Stimulated activated CD4-positive, alpha-beta T cell treated with anti-CD3 and anti-CD28 coated beads, Interleukin-4, amount 100 ng/mL, for 4 hours (primary cell): ENCODE measurements at places on chromosomes 6 and 20.
A peak's percentile ranks its signal among the peaks of the same experiment; 100 is the strongest.

DNA sequence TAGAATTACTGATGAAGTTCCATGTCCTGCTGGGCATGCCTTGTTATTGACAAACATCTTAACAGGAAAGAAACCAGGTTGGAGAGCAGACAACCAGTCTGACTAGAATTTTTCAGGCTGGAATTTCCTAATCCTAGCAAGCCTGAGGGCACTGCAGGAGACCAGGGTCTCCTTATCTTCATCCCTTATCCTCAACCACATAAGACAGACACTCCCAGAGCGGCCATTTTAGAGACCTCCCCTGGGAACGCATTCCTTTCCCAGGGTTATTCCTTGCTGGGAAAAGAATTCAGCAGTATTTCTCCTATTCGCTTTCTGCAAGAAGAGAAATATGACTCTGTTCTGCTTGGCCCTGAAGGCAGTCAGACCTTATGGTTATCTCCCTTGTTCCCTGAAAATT, 803.7 kb downstream of the GRIK2 start:
- DNase-seq = no peak

DNA sequence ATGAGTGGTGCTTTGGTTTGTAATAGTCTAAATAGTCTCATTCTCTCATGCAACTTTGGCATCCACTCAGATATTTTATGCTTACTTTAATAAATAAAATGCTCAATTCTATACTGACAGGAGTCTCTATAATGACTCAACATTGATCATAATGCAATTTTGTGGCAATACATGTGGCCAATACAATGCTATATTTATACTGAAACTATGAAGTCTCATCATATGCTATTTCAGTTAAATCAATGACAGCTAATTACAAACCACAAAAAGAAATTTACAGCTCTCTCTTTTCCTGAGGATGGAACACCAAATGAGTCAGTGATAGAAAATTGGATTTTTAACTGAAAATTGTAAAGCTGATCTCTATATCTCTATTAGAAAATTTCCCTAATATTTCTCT, 77.1 kb downstream of the WASF1 start:
- no peak for DNase-seq

GRCh38 chr6:17927705-17928104, 59.7 kb downstream of the KIF13A start:
- DNase-seq = no peak

DNA sequence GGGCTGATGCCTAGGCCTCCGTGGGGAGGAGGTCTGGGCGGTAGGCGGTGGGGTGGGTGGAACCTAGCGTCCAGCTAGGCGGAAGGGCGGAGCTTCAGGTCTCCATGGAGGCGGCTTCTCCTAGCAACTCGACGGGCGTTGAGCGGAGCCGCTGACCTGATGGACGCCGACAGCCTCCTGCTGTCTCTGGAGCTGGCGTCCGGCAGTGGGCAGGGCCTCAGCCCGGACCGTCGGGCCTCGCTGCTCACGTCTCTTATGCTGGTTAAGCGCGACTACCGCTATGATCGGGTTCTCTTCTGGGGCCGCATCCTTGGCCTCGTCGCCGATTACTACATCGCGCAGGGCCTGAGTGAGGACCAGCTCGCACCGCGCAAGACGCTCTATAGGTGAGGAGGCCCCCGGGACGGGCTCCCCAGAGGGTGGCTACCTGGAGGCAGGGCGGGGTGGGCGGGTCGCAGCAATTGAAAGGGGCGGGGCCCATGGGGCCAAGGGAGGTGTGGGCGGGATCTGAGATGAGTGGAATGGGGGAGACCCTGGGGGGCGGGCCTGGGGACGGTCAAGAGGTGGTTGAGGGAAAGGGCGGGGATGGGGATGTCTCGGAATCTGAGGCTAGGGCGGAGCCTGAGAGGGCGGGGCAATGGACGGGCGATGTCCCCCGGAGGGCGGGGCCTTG, at the start of gene RSPH9:
Gene RSPH9 (plus strand): TSS at position 97 of the 673 bp plus-strand sequence. CDS start 63 bp downstream, at position 160.
- peak; percentile 63 for DNase-seq

- peak; percentile 14 for DNase-seq
Observed at GRCh38 chr20:29079769-29080690, 2177.4 kb upstream of the DEFB115 start.

- no peak for DNase-seq
Observed at GRCh38 chr6:136254851-136255466, 4.8 kb upstream of the MTFR2 start.

GRCh38 chr6:136225496-136225895, 24.6 kb downstream of the MTFR2 start:
- peak; percentile 33 for DNase-seq

DNA sequence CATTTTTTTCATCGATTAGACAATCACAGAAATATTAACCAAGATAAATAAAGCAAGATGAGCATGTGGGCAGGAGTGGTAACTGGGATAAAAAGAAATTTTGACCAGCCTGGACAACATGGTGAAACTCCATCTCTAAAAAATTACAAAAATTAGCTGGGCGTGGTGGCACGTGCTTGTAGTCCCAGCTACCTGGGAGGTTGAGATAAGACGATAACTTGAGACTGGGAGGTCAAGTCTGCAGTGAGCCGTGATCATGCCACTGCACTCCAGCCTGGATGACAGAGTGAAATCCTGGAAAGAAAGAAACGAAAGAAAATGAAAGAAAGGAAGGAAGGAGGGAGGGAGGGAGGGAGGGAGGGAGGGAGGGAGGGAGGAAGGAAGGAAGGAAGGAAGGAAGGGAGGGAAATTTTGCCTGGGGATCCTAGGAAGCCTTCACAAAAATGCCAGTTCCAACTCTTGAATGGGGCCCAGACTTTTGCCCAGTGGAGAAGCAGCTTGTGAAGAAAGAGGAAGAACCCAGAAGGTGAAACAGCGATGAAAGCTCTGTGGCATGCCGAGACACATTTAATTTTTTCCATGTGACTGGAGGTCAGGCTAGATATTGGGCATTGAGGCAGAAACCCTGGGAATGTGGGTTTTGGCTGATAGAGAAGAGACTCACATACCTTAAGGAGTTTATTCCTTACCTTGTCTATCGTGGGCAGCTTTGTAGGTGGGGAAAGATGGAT, 20.3 kb downstream of the CCDC170 start:
- no peak for DNase-seq

DNA sequence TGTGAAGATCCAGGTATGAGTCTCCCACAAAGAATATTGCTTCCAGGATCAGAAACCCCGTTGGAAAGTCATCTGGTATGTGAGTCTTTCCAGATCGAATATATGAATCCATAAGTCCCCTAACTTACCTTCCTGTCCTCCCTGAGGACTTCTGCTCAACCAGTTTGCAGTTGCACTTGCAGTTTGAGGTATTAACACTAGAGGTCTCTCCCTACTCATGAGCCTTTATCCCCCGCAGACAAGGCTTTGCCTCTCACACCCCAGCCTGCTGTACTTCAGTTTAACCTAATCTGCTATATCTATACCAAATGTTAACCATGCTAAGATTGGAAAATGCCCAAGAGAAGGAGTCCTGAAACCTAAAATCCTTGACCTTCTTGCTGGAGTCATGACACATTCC, 135.3 kb upstream of the DEFB112 start:
- no peak for DNase-seq

DNA sequence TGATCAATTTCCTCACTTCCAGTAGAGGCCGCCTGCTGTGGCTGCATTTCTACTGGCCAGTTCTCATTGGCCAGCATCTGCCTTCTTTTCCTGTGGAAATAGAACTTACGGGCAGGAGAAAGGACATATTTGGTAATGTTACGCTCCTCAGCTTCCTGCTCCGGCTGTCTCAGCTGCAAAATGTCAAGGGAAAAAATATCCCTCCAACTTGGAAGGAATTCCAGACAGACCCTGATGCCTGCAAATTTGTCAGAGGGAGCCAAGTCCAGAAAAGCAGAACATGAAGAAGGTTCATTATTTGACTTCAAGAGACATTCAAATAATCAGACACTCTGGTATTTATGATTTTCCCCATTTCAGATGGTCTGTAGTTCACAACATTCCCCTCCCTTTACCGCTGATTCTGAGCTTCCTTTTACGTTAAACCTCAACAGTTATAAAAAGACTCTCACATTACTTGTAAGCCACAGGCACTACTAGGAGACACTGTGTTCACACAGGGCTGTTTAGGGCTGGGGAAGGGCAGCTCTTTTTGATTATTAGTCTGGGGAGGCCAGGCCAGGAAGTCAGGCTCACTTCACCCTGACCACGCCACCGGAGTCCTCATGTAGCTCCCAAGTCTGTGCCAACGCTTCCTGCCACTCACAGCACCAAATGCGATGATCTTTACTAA, 179.6 kb upstream of the CCN2 start:
- no peak for DNase-seq

- DNase-seq = no peak
Observed at GRCh38 chr20:62291251-62292066, 11.3 kb upstream of the ADRM1 start.

DNA sequence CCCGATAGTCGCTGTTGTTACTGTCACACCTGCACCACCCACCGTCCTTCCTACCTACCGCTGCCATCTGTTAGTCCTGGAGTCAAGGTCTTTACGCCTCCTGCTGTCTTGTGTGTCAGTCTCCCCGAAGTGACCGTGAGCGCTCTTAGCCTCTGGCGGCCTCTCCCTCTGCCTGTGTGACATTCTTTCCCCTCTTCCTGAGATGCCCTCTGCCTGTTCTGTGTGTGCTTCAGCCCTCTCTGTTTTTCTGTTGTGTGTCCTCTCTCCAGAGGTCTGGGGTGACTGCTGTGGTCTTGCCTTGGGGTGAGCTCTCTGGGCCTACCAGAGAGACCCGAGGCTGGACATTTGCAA, 54.9 kb downstream of the TCP11 start:
- DNase-seq = no peak

DNA sequence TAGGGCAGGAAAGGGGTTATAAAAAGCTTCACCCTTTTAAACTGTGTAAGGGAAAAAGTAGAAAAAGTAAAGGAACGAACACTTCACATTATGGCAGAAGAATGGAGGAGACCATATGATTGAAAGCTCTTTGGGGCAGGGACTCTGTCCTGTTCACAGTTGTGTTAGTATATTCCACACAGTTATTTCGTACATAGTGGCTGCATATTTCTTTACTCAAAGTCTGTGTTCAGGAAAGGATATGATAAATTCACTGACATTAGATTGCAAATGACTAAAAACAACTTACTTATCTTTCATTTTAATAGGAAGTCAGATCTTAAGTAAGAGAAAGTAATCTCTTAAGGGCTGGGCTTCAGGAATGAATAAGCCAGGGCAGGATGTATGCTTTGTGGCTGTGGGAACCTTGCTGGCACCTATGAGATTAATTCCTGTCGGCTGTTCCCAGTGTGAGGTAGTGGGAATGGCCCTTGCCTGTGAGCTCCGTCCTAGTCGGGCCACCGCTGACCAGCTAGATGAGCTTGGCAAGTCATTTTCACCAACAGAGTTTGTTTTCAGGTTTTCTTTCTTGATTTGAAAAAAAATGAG, 11.2 kb downstream of the PPP1R14C start:
- no peak for DNase-seq

DNA sequence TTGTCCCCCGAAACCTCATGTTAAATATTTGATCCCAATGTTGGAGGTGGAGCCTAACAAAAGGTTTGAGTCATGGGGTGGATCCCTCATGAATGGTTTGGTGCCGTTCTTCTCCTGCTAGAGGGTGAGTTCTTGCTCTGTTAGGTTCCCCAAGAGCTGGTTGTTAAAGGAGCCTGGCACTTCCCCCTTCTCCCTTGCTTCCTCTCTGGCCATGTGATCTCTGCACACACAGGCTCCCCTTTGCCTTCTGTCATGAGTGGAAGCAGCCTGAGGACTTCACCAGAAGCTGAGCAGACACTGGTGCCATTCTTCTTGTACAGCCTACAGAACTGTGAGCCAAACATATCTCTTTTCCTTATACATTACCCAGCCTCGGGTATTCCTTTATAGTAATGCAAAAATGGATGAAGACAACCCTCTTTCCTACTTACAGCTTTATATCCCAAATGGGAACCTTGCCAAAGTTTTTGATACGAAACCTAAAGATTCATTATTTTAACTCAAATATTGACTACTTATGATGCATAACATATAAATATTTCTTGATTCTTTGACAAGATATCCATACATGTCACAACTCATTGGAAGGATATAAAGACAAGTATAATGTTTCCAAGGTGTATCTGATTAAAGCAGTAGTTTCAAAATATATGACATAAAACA, 61.0 kb downstream of the RNF182 start:
- no peak for DNase-seq

GRCh38 chr20:11249683-11250082, 575.9 kb upstream of the JAG1 start:
- DNase-seq = no peak

DNA sequence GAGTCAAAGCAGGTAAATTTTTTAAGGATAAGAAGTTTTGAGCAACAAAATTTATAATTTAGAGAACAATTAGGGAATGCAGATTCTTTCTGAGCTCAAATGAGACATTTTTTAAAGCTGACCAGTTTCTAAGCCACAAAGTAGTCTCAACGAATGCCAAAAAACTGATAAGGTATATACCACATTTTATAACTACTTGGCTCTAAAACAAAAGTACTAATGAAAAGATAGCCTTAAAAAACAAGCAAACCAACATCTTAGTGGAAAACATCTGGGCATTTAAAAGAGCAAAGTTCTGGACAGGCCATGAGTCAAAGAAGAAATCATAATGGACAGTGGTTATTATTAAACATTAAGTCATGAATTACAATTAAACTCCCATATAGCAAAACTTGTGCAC, 23.2 kb upstream of the RNF146 start:
- no peak for DNase-seq
